Activated CD4-positive, alpha-beta T cell treated with anti-CD3 and anti-CD28 coated beads for 1 hour (primary cell): ENCODE measurements at places on chromosomes 12 and 14.

GRCh38 chr12:4540638-4541037 is 1.9 kb downstream of the RAD51AP1 start:
- DNase-seq: no peak

- DNase-seq: no peak
These were observed 1.1 kb downstream of the CD63 start for GRCh38 chr12:55727643-55728185.

DNA sequence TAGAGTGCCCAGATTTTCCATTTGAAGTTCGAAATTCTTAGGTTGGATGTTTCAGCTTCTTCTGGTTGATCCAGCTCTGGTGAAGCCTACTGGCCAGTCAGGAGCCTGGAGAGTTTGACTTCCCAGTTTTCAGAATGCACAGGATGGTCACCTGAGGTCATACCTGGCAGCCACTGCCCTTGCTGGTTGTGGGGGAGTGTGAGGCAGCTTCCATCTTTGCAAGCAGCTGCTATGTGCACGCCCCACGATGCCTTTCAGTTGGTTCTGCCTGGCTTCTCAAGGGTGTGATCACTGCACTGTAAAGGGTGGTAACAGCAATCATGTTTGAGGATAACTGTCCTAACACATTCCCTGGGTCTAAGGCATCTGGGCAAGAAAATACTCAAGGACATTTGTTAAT is 15.4 kb downstream of the CCDC92 start:
- DNase-seq: no peak

DNA sequence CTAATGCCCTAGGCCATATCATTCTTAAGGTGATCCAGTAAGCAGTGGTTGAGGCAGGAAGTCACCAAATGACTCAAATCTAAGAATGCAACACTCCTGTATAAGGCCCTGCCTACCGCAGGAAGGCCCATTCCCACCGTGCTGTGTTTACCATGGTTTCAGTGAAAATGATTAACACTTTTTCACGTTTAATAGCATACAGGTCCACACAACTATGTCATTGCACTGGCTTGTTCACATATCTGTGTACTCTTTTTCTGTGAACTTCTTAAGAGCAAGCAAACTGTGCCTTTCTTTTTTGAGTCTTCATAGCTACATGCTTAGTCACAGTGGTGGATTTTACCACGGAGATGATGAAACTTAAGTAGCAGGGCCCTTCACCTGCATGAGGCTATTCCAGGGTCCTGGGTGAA is 214.9 kb downstream of the CNTN1 start:
- DNase-seq: no peak

DNA sequence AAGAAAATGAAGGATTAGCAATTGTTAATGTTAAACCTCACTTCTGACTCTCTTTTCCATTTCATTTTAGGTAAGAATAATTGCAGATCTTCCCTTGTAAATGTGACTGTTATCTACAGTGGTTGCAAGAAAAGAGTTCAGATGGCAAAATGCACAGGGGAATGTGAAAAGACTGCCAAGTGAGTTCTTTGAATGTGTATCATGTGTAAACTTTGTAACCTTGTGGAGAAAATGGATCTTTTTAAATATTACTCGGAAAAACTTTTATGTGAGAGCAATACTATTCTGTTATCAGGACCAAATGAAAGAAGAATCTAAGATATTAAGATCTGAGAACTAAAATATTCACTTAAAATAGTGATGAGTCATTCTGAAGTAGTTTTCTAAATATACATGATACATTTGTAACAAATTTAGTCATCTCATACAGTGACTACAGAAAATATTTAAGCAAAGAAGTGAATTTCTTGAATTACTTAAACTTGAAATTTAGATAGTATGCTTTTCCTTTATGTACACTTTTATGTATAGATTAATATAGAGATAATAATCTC is 122.5 kb upstream of the CNTN1 start:
- no peak for DNase-seq

DNA sequence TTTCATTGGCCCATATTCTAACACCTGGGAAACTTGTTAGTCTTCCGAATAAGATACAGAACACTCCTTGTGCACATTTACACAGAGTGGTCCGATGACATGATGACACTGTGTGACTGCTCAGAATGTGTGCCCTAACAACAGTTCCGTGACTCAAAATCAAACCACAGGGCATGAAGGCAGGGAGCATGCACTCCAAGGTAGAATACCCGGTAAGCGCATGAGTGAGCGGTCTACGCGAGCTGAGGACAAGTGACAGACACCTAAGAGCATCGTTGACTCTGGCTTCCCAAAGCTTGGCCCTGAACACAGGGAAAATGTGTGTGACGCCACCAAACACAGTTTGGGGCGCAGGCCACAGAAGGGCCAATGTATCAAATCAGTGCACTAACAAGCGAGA is 18.6 kb downstream of the CLIP1 start:
- DNase-seq: no peak

DNA sequence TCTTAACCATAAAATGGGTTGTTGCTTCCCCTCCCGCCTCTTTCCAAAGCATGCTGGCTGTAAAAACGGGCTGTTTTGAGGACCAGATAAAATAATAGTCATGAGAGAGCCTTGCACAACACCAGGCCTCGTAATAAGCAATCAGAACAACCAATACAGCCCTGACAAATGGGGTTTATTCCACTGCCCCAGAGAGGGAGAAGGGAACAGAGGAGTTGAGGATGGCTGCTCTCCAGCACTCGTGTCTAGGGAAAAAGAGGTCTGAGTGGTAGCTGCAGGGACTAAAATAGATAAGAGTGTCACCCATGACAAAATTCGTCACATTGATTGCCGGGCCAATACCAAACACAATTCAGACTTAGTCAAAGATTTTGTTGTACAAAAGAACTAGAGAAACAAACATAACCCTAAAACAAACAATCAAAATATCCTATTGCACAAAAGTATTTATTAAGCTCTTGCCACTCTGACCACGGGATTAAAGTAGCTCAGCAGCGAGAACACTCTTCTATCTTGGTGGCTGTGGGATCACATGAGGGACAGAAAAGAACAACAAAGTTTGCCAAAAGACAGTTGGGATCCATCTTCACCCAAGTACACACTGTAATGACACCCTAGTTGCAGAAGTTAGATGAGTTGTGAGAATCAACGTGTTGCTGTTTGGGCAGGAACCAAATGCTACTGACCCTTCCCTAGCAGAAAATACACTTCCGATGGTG is 188.0 kb downstream of the FOXN3 start:
- DNase-seq: no peak

DNA sequence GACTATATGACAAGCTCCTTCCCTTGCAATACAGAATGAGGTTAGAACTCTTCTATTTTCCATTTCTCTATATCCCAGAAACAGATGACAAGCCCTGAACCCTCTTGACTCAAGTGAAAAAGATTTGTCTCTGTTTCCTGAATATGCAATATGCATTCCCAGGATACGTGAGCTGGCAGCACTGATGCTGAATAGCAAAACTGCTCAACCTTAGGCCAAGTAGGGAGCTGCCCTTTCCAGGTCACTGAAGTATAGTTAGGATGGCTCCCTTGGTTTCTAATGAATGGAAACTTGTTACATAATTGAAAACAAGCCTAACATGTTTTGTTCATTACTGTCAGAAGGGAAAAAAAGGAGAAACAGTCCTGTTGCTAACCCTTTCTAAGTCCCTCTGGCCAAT is 47.9 kb upstream of the PLEKHG7 start:
- no peak for DNase-seq

GRCh38 chr14:75539561-75540478 is 17.6 kb downstream of the BATF start:
- no peak for DNase-seq

GRCh38 chr12:111953455-111953854 is 59.5 kb downstream of the TMEM116 start:
- no peak for DNase-seq

DNA sequence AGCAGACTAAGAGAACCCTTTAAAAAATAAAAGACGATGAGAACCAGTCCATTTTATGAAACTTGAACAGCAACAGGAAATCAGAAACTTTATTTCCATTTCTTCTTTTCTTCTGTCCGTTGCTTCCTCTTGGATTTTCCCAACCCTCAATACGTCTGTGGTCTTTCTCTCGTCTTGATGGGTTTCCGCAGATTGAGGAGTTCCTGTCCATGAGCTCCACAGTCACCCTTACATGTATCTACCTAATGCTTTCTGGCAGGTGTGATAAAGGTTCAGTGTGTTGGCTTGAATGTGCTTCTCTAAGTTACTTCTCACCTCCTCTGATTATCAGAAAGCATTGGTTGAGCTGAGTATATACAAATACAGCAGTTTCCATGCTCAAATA is 110.0 kb downstream of the ETV6 start:
- no peak for DNase-seq

DNA sequence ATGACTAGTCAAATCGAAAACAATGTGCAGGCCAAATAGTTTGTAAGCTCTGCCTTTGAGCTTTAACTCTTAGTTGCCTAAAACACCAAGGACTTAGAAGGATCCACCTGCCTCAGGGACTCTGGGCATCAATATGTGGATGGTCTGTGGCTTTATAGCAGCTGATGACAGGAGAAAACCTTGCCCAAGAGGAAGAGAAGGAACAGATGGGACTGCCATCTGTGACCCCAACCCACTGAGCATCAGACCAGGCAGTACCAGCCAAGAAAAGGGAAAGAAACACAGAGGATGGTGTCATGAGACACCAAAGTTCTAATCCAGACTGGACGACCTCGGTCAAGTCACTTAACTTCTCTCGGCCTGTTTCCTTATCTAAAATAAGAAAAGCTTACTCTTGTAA is 12.7 kb downstream of the TGFB3 start:
- no peak for DNase-seq

DNA sequence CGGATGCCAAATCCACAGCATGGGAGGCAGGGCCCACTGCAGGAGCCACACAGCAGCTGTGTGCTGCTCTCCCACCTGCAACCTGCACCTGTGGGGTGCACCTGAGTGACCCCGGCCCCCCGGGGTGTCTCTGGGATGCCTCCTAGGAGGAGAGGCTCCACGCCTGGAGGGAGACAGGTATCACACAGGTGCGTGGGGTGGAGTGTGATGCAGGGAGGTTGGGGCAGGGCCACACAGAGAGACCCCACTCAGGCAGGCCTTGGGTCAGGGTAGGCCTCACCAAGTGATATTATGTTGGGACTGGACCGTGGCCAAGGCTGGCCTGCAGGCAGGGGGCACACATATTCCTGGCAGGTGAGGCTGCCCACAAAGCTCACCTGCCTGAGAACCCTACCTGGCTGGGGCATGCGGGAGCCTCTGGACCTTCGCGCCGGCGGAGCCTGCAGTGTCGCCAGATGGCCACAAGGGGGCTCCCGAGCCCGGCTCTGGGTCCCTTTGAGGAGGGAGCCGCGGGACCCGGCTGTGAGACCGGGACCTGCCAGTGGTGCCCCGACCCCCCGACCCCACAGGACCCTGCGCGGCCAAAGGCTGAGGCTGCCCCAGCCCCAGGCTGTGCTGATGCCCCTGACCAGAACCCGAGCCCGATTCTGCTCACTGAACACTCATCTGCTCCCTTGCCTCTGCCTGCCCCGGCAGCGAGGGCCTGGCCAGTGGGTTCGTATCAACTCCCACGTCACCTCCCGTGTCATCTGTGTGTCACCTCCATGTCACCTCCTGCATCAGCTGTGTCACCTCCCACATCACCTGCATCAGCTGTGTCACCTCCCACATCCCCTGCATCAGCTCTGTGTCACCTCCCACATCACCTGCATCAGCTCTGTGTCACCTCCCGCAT is 11.4 kb downstream of the TMEM121 start:
- peak; percentile 60 for DNase-seq

GRCh38 chr14:91837076-91837475 is 30.3 kb downstream of the TC2N start:
- no peak for DNase-seq

DNA sequence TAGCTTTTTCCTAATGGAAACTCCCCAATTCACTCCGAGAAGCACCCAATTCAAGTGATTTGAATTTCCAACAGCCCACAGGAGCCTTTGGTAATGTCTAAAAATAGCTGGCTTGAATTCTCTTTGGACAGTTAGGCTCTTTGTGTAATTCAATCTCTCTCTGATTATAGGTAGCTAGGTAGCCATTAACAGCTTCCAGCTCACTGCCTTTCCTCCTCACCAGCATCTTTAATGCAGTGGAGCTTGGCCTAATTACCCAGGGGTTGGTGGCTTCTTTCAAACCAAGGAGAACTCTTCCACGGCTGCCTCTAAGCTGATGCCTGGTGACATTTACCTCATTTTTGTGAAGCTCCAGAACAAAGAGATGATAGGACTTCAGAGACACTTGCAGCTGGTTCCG is 86.4 kb downstream of the WSCD2 start:
- no peak for DNase-seq

GRCh38 chr12:15788233-15789219 is 662 bp downstream of the EPS8 start:
- peak; percentile 9 for DNase-seq

GRCh38 chr14:46139649-46140048 is 511.9 kb downstream of the RPL10L start:
- no peak for DNase-seq

- DNase-seq: no peak
These were observed 4.8 kb upstream of the PLEK2 start for GRCh38 chr14:67416810-67417209.

DNA sequence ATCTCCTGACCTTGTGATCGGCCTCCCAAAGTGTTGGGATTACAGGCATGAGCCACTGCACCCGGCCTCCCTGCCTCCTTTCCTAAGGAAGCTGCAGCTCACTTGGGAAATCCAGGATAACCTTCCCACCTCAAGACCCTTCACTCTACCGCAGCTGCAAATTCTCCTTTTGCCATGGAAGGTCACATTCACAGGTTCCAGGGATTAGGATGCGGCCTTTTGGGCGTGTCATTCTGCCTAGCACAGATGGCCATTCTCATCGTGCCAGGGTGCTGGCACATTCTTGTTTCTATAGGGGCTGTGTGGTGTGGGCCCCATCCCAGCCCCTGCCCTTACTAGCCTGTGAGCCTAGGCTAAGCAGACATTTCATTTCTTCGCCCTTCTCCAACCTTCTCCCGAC is 219.9 kb downstream of the CHST11 start:
- no peak for DNase-seq

- no peak for DNase-seq
These were observed 74.4 kb downstream of the PRIMA1 start for GRCh38 chr14:93713726-93714405.

DNA sequence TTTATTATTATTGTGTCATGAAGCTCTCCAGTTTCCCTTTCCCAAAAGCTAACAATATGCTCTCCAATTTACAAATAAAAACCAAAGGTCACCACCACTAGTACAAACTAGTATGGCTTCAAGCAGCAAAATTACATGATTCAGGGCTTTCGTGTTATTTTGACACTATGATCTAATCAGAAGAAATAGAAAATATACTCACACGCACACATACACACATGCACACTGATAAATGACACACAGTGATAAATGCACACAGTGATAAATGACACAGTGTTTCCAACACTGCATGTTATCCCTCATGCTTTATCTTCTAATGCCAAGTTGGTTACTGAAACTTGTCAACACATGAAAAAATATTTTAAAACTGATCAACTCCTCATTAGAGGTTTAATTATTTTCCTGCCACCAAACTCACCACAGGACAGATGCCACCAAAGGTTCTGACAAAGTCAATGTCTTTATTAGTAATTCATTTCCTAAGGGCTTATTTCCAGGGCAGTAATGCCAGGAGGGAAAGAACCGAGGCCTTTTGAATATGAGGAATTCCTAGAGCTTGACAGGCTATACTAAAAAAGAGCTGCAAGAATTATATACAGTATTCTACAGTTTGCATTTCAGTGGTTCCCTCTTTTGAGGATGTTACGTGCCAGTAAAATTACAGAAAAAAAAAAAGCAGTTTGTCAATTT is 82.4 kb downstream of the PPP2R5E start:
- DNase-seq: no peak
